ENCODE measurements at places on chromosomes 4 and X. TPM values are rescaled to one million over a fixed set of nuclear protein-coding genes. Genes with fewer than 3 reads are reported as not detected.

Gene WWC2
- 45.1 TPM for total RNA-seq

Gene SLC4A4
- total RNA-seq, result 10.1 TPM

Gene ADH6
- not detected for total RNA-seq

Gene INTS6L
- total RNA-seq, result 3.3 TPM

Gene ABLIM2
- total RNA-seq, result 0.22 TPM

Gene GIMD1
- total RNA-seq, result 0.14 TPM

Gene DKK2
- total RNA-seq, result under 0.01 TPM

Gene USP53
- 73.1 TPM for total RNA-seq

Gene KLHL5
- 346 TPM for total RNA-seq

Gene FHDC1
- total RNA-seq, result under 0.01 TPM

Gene PAGE2B
- total RNA-seq, result not detected

Gene POF1B
- not detected for total RNA-seq

Gene MTNR1A
- 0.14 TPM for total RNA-seq

Gene HGFAC
- total RNA-seq, result not detected

Gene SULT1B1
- not detected for total RNA-seq

Gene FAT1
- 122 TPM for total RNA-seq

Gene ADAM29
- not detected for total RNA-seq

Gene ZNF330
- total RNA-seq, result 30.9 TPM

Gene FDCSP
- total RNA-seq, result not detected

Gene VSIG4
- not detected for total RNA-seq

Gene PRKX
- 4.2 TPM for total RNA-seq

Gene BEND4
- total RNA-seq, result not detected

Gene CACNA1F
- total RNA-seq, result not detected

Gene PTCHD1
- under 0.01 TPM for total RNA-seq

Gene HDX
- total RNA-seq, result 0.66 TPM

Gene CYBB
- 0.14 TPM for total RNA-seq

Gene STATH
- not detected for total RNA-seq

Gene ZCCHC13
- total RNA-seq, result not detected

Gene OTUD6A
- total RNA-seq, result not detected

Gene ADGRG2
- not detected for total RNA-seq

Gene DMD
- 30.6 TPM for total RNA-seq

Gene ADH1A
- not detected for total RNA-seq

Gene SGMS2
- total RNA-seq, result 94.6 TPM

Gene SULT1E1
- total RNA-seq, result not detected

Gene PCDH7
- 2.2 TPM for total RNA-seq

Gene KANTR
- total RNA-seq, result 12.3 TPM

Gene CPLX1
- not detected for total RNA-seq

Gene MPP1
- 10.1 TPM for total RNA-seq

Gene FGB
- not detected for total RNA-seq

Gene ELK1
- total RNA-seq, result 42.4 TPM

Gene GAGE2A
- total RNA-seq, result not detected

Gene P2RY10
- total RNA-seq, result not detected
